ENCODE measurements at places on chromosomes 7 and 10.
A peak's percentile ranks its signal among the peaks of the same experiment; 100 is the strongest.

GRCh38 chr10:53284615-53285182 lies 512.1 kb upstream of the MBL2 start:
- DNase-seq, result no peak

- DNase-seq, result no peak
Observed at GRCh38 chr10:19144206-19144605, 95.6 kb downstream of the MALRD1 start.

DNA sequence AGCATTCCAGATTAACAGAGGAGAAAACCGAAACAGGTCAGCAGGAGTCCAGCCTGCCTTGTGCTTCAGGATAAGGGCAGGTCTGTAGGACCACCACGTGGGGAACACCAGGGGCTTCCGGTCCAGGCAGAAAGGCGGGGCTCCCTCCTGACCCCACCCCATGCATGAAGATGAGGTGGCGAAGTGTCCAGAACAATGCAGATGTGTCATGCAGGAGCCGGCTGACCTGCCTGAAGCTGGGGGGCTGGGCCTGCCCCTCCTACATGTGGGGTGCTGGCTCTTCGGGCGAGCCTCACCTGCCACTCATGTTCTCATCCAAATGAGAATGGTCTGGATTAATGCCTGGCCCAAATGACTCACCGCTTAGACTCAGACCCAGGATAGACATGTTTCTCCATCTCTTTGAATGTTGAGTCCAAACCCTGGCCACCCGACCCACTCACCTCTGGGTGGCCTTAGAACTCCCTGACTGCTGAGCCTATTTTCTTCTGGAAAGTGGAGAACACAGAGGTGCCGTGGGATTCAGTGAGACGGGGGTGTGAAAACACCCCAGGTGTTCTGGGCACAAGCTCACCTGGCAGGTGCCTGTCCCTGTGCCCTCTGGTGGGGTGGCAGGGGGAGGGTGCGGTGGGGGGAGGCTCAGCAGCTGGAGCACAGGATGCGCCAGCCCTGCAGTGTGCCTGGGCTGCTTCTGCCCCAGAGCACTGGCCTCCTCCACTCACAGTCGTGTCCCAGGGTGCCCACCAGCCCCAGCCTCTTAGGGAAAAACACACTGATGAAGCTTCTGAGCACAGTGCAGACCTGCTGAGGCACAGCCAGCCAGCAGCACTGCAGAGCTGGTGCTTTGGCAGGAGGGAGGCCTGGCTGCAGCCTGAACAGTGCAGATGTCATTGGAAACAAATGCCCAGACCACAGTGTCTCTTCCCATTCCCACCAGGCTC lies 55.2 kb upstream of the GDF10 start:
- DNase-seq, result peak; percentile 51

GRCh38 chr10:91551856-91552255 lies 81.0 kb downstream of the PPP1R3C start:
- no peak for DNase-seq

- no peak for DNase-seq
Observed at GRCh38 chr7:87517136-87517815, 41.8 kb upstream of the ABCB4 start.

DNA sequence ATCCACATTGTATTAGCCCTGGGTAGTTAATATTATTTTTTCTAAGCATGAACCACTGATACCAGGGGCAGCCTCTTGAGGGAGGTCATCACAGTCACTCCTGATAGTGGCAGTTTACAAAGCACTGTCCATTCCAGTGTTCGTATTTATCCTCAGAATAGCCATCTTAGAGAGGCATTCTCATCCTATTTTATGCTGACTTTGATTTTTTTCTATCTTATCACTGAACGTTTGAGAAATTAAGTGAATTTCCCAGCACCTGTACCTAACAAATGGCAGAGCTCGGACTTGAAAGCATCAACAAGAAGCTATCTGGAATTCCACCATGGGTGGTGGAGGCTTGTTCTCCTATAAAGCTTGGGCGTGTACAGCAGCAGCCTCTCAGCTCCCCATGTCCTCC lies 26.1 kb upstream of the MGAM2 start:
- DNase-seq, result no peak

DNA sequence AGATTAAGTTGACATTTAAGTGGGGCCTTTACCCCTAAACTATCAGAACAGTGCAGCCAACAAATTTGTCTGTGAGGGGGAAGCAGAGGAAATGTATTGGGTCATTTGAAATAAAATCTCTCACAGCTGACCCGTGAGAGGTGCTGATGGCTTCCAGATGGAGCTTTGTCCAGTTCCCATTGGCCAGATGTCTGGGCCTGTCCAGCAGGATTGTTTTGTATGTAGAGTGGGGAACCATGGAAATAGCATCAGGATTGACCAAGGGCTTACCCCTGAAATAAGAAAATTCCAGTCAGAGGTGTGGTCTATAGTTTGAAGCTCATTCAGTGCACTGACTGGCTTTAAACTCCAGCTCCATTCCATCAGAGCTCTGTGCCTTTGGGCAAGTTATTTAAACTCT lies 50.6 kb downstream of the INHBA start:
- no peak for DNase-seq
